Astrocyte of the cerebellum (primary cell): ENCODE measurements at places on chromosomes 7 and 10.
A peak's percentile ranks its signal among the peaks of the same experiment; 100 is the strongest.

- DNase-seq = no peak
Observed at GRCh38 chr10:73816917-73817729, 5.7 kb upstream of the NDST2 start.

DNA sequence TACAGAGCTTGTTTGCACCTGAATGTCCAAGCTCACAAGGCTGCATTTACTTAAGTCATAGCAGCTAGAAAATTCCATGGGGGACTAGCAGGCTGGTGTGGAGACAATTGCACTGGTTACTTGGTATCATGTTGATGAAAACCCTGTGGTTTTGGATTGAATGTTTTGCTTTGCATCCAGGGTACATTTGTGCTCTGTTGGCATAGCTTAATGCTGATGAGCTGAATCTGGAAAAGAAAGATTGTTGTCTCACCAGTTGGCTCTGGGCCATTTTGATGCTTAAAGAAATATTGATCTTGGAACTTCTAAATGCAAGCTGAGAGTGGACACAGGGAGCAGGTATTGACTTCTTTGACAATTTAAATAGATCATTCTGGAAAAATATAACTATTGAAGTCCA, 122.5 kb upstream of the MBL2 start:
- DNase-seq = no peak

GRCh38 chr7:80060218-80060806, 74.3 kb upstream of the GNAI1 start:
- DNase-seq = peak; percentile 72

DNA sequence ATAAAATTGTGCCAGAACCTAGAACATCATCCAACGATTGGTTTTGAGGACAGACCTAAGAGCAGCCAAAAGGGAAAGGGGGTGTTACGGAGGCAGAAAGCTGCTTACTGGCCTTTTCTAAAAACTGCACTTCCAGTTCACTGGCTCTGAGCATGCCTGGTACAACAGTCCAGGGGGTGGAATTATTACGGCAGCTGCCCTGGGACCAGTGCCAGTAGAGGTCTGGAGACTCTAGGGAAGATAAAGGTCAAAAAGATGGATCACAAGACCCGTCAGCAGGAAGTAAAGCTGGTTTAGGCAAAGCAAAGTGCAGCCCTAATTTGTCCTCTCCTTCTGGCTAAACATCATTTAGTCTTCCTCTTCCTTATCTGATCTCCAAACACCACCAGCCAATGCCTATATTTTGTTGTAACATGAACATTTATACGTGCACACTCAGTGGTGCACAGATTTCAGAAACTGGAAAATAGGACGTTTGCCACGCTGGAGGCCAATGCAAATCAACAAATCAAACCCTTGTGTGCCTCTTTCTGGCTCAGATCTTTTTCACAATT, 216.4 kb upstream of the DPP6 start:
- no peak for DNase-seq

DNA sequence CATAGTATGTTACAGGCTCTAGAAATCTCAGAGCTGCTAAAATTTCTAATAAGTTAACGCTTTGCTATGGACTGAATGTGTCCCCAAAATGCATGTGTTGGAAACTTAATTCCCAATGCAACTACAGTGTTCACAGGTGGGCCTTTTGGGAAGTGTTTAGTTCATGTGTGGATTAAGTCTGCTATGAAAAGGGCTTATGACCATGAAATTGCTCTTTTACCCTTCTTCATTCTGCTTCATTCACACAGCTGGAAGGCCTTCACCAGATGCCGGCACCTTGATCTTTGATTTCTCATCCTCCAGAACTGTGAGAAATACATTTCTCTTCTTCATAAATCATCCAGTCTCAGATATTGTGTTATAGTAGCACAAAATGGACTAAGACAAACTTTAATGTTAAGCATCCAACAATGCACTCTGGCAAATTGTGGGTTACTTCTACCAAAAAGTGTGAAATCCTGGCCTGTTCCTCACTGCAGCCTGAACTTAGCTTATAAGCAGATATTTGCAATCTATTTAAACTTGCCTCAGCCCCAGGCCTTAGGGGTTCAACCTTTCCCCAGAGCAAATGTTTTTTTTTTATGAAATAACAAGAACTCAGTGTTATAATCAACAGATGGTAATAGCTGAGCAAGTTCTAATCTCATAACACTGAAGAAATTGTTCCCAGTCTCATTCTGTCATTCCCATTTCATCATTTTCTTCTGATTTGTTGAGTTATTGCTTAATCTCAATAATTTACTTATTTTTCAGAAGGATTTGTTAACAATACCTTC, 523.6 kb downstream of the KIF20B start:
- DNase-seq = no peak

DNA sequence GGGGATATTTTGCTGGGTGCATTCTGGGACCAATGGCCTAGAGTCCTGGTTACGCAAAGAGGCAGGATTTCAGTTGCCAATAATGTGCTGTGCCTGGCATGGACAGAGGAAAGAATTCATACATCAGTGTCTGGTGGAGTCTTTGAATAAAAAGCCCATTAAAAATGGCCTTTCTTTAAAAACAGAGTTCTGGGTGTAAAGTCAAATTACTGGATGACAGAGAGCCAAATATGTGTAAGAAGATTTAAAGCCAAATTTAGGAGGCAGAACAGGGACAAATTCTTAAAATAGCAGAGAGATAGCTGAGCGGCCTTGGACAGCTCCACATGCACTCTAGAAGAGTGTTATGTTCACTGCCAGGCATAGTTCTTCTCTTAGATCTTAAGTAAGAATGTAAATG, 60.8 kb upstream of the MEOX2 start:
- DNase-seq = no peak

- DNase-seq = no peak
Observed at GRCh38 chr7:45567713-45568112, 6.5 kb upstream of the ADCY1 start.

GRCh38 chr7:30625283-30625682, 30.6 kb downstream of the GARS1 start:
- DNase-seq = no peak

- DNase-seq = peak; percentile 29
Observed at GRCh38 chr7:155962191-155962967, 150.1 kb upstream of the SHH start.

DNA sequence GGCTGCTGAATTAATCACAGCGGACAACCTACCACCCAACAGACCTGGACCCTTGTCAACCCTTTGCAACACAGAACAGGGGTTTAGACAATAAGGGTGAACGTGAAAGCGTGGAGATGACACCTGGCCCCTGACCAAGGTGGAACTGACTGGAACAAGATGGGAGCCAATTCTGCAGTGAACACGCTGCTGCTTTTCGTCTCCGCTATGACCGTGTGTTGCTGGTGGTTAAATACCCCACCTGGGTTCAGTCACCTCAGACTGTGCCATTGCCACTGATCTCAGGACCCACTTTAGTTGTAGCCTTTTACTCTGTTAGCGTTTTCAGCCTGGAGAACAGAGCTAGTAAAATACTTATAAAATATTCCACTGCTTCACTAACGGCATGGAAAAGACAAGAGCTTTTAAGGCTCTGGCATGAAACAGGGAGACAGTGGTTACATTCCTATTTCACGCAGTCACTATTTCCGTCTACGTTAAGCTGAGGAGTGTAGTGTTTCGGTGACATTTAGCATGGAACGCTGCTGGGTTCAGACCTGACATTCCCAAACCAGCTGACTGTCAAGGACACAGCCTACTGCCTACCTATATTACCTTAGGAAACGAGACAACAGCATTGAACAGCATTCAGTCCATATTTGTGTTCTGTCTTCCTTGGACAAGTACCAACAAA, 119.5 kb upstream of the PRSS1 start:
- peak; percentile 43 for DNase-seq

- DNase-seq = no peak
Observed at GRCh38 chr7:40822861-40823260, 688.1 kb downstream of the SUGCT start.

DNA sequence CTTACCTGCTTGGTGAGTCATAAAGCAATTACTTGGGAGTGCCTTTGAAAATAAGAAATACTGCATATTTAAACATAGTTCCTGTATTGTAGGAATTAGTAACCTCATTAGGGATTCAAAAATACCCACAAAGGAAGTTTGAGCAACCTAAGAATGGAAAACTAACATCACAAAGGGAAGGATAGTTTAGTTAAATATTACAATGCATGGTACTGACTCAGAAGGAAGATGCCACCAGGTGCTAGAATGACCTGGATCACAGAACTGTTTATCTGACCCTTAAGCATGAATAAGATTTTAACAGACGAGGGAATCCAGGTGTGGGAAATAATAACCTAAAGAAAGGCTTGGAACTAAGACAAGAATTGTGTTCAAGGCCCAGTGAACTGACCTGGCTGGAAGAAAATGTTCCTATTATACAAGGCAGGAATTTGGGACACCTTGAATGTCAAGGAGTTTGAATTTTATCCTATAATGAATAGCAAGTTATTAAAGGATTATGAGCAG, 106.4 kb downstream of the GSAP start:
- no peak for DNase-seq

GRCh38 chr10:112988839-112989406, 38.9 kb downstream of the TCF7L2 start:
- no peak for DNase-seq

GRCh38 chr7:149373089-149373488, 87.8 kb downstream of the ZNF777 start:
- DNase-seq = no peak

DNA sequence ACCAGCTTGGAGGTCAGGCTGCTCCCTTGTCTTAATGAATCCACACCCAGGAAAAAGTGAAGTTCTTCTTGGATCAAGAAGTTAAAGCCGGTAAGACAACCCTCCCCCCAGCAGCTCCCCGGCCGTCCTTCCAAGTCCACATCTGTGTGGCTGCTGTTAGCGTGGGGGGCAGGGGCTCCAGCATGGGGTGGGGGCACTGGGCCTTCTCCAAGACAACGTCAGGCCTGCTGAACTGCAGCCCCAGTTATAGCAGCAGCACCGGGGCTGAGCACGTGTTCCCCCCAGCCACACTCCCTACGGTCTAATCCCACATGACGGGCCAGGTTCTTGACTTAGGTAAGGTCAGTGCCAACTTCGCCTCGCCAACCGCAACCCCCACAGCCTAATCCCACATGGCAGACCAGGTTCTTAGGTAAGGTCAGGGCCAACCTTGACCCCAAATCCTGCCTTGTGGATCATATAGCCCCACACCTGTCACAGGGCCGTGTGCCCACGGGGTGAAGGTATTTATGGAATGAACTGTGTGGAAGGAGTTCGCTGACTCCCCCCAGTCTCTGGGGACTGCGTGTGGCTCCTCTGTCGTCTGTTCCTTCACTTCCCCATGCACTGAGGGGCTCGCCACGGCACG, 30.4 kb upstream of the EN2 start:
- DNase-seq = no peak

- peak; percentile 16 for DNase-seq
Observed at GRCh38 chr10:107971411-107971810, 806.9 kb upstream of the SORCS1 start.

- DNase-seq = no peak
Observed at GRCh38 chr7:1271046-1271445, 38.4 kb downstream of the UNCX start.

DNA sequence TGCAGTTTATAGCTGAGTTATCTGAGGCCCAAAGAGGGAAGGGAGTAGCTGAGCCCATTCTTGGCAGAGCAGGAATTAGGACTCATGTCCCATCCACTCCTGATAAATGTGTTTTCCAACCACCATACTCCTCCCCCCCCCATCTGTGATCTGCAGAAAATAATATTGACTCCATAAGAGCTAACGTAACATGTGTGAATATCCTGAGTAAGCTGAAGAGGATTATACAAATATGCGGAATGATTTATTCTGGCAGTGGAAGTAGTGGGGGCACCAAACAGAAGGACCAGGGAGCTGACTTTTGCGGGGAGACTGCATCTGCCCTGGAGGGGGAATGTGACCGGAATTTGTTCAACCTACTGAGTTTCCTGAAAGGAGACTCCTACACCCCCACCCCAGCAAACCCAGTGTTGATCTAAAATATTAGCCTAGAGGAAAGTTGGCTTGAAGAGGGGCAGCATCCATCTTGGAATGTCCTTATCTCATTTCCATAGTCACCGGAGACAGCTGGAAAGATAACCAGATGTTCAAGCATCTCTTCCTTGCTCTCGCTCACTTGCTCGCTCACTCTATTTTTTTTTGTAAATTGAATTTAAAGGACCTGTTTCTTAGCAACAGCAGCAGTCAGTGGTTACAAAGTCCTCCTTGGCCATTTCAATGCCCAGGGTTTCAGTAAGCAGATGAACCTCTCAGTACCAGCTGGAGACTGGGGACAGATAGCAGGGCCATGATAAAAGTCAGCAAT, 114.7 kb downstream of the RPS24 start:
- DNase-seq = no peak

DNA sequence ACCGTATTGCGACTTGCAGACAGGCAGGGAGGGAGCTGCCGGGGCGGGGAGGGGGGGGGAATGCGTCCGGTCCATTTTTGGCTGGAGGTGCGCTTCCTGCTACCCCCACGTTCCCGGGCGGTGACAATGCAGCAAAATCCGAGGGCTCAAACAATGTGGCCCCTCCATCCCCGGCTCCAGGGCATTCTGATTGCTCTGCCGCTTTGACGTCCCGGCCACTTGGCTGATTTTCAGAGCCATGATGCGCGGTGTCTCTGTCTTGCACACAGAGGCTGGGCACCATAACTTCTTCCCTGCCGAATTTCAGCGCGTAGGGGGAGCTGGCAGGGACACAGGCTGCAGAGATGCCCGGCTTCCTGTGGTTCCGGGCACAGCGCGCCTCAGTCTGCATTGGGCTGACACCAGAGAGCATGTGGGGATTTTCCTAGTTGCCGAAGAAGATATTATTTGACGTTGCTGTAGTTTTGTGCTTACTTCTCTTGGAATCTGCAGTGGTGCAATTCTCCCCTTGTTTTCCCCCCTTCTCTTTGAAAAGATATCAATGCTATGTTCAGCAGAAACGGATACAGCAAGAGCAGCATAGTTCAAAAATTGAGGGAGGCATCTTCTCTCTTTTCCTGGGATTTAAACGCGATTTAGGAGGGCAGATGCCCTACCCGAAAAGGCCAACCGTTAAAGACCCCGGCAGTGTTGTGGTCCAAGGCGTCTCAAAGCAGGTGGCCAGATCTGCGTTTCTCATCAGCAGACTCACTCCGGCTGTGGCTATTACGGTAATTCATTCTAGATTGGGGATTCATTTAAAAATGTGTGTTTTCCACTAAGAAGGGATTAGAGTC, 1.4 kb downstream of the HECW1 start:
- no peak for DNase-seq

DNA sequence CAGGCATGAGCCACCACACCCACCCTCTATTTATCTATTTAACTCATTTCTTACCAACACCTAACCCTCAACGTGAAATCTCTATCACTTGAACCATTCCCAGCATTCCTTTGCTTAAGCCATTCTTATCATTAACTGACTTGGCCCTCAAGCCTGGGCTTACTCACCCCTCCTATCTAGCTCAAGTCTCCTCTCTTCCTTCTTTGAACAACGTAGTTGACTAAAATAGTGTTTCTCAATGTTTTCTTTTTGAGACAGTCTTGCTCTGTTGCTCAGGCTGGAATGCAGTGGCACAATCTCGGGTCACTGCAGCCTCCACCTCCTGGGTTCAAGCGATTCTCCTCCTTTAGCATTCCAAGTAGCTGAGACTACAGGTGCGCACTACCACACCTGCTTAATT, 7.0 kb downstream of the ANXA7 start:
- DNase-seq = no peak
